Spleen (tissue), 13 donors: ENCODE measurements at places on chromosomes 3 and 15. TPM values are rescaled to one million over a fixed set of nuclear protein-coding genes. Genes with fewer than 3 reads are reported as not detected.

IDH2 gene
- 51.0 TPM for total RNA-seq

SAXO2 gene
- total RNA-seq, result 1.7 TPM

GRCh38 chr15:75786575-75786947 lies 56.7 kb upstream of the UBE2Q2 start:
- no peak for DNase-seq

DNA sequence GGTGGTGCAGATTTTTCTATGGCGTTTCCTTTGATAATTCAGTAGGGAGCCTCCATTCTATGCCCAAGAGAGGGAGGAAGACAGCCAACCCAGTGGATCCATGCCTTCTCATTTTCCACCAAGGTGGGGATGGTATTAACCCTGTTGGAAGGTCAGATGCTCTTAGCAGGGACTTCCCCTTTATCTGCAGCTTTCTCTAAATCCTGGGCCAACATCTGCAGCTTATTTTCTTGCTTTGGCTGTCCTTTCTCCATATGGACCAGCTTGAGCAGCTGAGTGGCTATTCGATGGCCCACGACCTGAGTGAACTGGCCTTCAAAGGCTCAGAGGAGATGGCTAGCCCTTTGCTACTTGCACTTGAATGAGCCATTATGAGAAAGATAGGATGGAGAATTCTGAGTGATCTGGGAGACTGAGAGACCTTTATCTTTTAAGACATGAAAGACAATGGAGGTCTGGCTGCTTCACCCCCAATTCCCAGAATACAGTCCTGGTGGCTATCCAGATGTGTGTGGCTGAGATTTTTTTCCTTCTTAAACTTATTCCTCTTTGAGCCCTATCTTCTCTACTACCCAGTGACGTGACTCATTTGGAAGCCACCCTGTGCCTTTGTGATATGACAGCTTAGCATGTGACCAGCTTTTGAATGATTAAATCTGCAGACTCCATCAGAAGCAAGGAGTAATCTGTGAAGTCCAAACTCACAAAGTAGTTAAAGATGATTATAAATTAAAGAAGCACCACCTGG lies 39.6 kb upstream of the TRAK1 start:
- no peak for DNase-seq

DNA sequence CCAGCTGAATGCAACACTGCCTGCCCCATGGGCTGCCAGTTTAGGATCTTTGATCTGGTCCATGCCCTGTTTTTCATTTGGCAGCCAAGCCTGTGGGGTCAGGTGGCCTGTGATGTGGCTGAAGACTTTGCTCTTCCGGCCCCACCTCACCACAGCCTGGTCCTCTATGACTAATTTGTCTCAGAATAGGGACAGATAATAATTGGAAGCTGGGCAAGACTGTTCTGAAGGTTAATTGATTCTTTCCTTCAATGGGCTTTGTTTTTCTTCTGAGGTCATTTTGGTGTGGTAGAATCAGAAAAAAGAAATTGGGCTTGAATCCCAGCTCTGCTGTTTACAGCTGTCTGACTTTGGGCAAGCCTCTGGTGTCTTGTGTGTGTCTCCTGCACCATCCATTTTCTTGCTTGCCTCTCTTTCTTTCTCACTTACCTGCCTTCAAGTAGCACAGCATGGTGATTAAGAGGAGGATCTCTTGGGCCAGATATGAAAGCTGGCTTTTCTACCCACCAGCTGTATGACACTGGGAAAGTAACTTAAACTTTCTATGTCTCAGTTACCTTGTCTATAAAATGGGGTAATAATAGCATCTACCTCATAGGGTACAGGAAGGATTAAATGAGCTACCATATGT lies 24.2 kb downstream of the ABHD2 start:
- DNase-seq, result no peak

BTLA gene
- total RNA-seq, result 43.5 TPM

GHRL gene
- 1.1 TPM for total RNA-seq

ERICH6 gene
- not detected for total RNA-seq

GRCh38 chr3:66487465-66487864 lies 13.4 kb downstream of the LRIG1 start:
- DNase-seq, result no peak

EPHB1 gene
- total RNA-seq, result 2.5 TPM

MFSD1 gene
- 129 TPM for total RNA-seq

DNA sequence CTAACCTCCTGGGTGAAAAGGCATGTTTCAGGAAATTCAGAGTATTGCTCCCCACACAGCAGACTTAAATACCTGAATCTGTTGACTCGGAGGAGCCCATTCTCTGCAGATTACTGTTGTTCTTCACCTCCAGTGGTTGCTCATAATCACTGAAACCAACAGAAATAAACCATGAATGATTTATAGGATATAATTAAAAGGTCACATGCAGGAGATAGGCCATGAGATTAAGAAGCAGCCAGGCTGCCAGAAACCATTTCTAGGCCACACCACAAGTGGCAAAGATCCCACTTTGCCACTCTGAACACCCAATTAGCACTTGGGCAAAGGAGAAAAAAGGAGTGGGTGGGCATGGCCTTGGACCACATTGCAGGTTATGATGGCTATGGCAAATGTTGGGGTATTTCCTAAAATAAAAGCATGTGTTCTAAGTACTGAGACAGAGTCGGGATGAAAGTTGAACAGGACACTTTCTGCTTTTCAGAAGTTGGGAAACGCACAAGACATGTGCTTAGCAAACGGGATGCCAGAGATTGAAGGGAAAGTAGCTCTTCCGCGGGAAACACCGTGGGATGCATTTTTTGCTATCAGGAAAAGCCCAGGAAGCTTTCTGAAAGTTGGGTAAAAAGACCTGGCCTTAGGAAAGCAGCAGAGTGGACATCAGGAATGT lies 1.5 kb downstream of the CDC25A start:
- no peak for DNase-seq

DNA sequence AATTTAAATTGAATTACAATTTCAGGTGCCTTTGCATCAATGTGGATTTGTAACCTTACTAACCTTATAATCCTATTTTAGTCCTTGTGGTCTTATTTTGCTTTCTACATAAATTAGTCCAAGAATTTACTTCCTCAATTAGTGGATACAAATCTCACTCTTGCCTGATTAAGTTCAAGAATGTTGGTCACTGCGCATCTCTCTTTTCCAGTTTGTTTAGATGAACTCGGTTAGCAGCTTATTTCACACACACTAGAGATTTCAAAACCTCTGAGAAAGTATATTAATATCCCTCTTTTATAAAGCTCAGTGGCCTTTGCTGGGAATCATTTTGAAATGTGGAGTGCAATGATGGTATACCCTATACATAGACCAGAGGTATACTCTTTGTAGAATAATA lies 243.4 kb downstream of the DTWD1 start:
- DNase-seq, result no peak

CCNL1 gene
- total RNA-seq, result 237 TPM

CNTN3 gene
- 2.6 TPM for total RNA-seq

ATOSA gene
- total RNA-seq, result 69.0 TPM

GRCh38 chr3:75001330-75001729 lies 386.9 kb upstream of the CNTN3 start:
- no peak for DNase-seq

GOLIM4 gene
- 33.7 TPM for total RNA-seq
